ENCODE measurements at places on chromosomes 1 and 21.

DNA sequence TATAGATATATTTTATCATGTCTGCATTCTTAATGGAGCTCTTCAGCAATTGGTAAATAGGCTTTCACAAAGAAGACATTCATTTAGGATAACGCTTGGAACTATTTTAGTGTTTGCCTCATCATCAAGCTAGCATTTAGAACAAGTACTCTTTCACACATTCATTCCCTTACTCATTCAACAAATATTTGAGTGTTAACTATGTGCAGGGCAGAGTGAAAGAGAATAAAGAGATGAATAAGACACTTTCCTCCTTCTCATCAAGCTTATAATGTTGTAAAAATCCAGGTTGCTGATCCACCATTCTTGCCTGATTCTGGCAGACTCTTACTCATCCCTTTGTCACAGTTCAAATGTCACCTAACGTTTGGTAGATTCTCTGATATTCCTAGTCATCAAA is 386.3 kb upstream of the BEND5 start:
- DNase-seq: no peak

DNA sequence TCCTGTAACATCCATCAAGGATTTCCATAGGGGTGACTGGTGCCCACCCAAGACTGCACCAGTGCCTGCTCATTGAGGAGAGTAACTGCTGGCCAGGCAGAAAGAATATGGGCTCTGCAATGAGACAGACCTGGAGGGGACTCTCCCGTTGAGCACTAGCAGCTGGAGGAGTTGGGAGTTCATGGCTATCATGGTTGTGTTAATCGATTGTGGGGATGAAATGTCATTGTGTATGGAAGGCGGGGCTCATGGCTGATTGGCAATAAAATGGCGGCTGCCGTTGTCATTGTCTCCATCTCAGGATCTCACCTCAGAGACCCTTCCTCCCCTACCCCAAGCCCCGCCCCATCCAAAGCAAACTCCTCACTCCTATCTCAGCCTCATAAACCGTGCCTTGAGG is 3.9 kb downstream of the TMEM125 start:
- DNase-seq: no peak

GRCh38 chr1:239757716-239758115 is 334.0 kb upstream of the FMN2 start:
- DNase-seq: no peak

GRCh38 chr1:201014816-201015200 is 8.7 kb downstream of the KIF21B start:
- peak; percentile 48 for DNase-seq

DNA sequence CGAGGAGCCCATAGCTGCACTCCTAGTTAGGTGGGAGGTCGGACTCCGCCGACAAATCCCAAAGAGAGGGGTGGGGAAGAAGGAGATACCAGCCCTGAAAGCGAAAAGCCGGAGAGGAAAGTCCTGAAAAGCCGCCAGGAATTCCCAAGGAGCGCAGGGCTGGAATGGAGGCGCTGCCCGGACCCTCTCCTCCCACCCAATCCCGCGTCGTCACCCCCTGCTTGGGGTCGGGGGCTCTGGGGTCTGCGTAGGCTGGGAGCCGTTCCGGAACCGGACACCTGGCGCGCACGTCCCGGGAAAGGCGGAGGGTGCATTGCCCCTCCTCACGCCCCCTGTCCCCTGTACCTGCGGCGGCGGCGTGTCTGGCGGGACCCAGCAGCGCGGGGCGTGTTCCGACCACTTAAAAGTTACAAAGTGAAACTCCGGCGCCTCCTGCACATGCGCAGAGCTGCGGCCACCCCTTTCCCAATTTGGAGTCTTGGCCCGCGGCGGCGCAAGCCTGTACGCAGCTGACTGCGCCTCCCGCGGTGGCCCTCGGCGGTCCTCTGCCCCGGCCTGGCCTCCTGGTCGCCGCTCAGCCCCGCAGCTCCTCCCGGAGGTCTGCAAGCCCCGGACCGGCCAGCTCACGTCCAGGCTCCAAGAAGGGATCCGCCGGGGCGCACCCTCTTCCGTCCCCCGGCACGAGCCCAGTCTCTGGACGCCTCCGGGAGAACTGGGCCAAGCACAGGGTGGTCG is at the start of gene TMEM63A:
TSS of gene TMEM63A (minus strand) at position 422 of the 735 bp plus-strand sequence. CDS start 4,800 bp downstream, outside the sequence.
- DNase-seq: peak; percentile 46

- no peak for DNase-seq
These were observed 11.2 kb upstream of the XPR1 start for GRCh38 chr1:180620581-180620980.

DNA sequence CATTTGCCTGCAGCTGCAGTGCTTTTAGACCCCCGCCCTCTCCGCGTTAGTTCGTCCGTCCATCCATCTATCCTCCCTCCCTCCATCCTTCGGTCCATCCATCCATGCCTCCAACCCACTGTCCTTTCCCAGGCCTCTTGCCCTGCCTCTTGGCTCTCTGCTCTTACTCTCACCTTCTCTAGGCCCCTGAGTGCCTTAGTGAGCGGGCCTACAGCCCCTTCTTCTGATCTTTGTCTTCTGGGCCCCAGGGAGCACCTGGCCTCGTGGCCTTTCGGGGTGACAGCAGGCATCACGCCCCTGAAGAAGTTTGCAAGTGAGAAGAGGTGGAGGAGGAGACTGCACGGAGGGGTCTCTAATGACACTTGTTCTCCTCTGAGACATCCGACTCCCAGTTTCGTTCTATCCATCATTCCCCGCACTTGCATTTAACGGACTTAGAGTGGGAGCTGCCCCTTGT is 842 bp downstream of the ATXN7L2 start:
- no peak for DNase-seq

DNA sequence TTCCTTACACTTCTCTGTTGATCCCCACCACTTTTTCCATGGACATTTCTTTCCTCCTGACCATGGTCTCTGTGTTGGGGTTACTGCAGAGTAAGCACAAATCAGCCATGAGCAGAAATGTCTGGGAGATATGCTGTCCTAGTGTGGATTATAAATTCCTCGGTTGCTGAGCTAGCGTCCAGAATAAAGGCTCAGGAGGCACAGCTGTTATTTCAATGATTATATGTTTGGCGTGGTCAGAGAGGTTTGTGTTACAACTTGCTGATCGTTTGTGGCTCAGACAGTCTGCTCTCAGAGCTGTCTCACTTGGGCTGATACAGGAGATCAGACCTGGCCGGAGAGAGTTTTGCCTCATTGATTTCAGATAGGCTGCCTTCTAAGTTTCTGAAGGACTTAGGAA is 37.5 kb upstream of the LAMC2 start:
- no peak for DNase-seq

- no peak for DNase-seq
These were observed 5.3 kb upstream of the MOB3C start for GRCh38 chr1:46621930-46622329.

DNA sequence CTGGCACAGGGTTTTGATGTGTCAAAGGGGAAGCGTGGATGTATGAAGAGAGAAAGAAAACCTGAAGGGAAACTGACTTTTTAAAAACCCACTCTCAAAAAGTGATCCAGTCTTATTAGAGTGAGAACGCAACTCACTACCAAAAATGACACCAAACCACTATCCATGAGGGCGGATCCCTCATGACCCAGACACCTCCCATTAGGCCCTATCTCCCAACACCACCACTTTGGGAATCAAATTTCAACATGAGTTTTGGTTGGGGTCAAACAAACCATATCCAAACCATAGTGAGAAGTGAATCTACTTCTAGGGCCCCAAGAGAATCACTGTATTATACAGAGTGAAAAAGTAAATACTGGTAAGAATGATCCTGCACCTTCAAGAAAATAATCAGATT is 53.5 kb downstream of the FNBP1L start:
- no peak for DNase-seq

GRCh38 chr1:191888996-191889622 is 269.2 kb upstream of the RGS18 start:
- no peak for DNase-seq

GRCh38 chr1:147890177-147890790 is 12.3 kb upstream of the GJA8 start:
- peak; percentile 69 for DNase-seq

- DNase-seq: no peak
These were observed 433.9 kb upstream of the DAB1 start for GRCh38 chr1:57857809-57858208.

GRCh38 chr1:173862769-173863223 is 5.0 kb downstream of the GAS5 start:
- DNase-seq: no peak

- DNase-seq: no peak
These were observed 24.1 kb downstream of the ADSS2 start for GRCh38 chr1:244427647-244428046.

GRCh38 chr1:218273762-218274479 is 11.2 kb upstream of the RRP15 start:
- no peak for DNase-seq

DNA sequence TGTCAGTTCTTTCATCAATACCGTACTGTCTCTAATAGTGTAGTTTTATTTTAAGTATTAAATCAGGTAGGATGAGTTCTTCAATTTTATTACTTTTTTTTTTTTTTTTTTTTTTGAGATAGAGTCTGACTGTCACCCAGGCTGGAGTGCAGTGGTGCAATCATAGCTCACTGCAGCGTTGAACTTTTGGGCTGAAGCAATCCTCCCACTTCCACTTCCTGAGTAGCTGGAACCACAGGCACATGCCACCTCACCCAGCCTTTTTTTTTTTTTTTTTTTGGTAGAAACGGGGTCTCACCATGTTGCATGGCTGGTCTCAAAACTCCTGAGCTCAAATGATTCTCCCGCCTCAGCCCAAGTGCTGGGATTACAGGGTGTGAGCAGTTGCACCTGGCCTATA is 44.3 kb downstream of the INAVA start:
- no peak for DNase-seq

GRCh38 chr1:111904478-111905218 is 84.8 kb downstream of the KCND3 start:
- no peak for DNase-seq

DNA sequence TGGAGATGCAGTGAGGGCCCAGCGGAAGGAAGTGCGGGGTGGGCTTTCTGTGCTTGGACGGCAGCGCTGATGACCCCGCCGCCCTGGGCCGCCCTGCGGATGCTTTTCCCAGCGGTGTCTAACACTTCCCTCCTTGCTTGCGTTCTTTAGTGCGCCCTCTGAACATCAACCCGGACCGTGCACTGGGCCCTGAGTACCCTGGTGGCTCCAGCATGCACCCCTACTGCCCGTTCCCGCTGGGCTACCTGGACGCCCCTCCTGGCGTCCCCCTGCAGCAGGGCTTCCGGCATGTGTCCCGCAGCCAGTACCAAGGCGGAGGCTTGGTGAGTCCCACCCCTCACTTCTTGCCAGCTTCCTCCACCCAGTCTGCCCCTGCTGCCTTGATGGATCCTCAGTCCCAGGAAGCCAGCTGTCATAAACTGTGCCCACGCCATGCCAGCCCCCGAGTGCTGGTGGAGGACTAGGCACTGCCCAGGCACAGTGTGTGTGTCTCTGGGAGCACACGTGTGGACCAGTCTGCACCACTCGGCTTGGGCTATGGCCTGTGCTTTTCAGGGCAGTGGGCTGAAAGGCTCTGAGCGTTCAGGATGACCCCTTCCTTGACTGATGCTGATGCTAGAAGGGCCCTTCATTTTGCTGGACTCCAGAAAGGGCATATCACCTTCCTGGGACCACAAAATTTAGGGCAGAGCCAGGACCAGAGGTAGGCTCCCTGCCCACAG is 2.3 kb downstream of the DMRTB1 start:
- DNase-seq: no peak

DNA sequence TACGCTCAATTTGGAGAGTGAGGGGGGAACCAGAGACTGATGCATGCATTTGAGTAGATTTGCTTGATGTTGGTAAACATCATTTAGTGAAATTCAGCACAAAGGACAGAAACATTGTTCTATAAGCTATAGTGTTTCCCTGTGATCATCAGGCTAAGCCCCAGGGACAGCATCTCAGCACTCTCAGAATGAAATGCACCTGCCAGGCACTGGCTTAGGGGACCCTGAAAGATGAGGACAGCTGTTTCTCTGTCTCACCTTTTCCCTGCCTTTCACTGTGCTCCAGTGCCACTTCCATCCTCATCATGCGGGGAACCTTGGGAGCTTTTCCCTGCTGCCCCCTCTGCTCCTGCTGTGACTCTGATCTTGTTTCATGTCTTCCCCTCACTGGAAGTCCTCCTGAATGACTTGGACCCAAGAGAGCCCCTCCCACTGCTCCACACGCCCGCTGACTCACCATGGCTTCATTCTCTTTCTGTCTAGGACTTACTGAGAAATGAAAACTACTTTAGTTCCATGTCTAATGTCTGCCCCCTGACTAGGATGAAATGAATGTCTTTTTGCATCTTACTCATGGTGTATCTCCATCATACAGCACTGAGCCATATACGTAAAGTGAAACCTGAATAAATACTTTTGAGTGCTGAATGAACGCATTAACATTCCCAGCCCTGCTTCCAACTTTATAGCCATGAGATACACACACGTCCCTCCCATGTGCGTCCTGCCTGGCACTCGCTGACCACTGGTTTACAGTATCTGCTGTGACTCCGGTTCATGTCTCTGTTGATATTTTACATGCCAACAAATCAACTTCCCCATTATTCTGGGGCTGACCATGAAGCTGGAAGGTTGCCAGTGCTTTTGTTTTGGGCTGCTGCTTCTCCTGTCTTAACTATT is 182.0 kb downstream of the PCP4 start:
- DNase-seq: no peak

DNA sequence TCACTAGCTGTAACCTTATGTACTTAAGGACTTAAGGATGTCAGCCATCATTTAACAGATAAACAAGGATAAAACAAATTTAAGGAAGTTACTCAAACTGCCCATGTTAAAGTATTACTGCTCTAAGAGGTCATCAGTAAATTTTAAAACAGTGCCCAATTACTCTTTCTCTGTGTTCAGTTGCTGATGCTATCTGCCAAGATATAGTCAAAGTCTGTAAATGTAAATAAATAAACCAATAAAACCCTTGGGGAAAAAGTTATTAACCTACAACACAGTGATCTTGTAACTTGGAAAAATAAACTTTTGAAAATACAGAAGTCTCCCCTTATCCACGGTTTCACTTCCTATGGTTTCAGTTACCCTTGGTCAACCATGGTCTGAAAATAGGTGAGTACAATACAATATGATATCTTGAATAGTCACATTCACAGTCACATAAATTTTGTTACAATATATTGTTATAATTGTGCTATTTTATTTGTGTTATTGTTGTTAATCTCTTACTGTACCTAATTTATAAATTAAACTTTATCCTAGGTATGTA is 501.8 kb downstream of the LMO4 start:
- no peak for DNase-seq

- peak; percentile 77 for DNase-seq
These were observed 237.1 kb downstream of the SLC45A1 start for GRCh38 chr1:8554956-8555534.

GRCh38 chr1:174191349-174191862 is 32.1 kb downstream of the RABGAP1L start:
- no peak for DNase-seq

- no peak for DNase-seq
These were observed 30.7 kb upstream of the NLRP3 start for GRCh38 chr1:247385283-247385682.

GRCh38 chr1:236341298-236341697 is 52.8 kb upstream of the EDARADD start:
- DNase-seq: no peak

DNA sequence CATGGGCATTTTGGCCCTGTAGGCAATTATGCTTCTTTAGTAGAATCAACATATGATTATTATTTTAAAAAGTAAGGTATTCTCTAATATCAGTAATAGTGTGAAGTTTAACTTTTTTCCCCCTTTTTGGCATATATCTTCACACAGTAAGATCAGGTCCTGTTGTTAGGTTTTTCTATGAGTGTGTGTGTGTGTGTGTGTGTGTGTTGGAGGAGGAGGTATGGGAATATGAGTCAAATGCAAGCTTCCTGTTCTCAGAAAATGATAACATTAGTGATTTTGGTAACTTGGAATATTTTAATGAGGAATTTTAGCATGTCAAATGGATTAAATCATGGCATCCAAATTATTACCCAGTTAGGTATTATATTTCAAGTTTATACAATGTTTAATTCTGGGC is 65.8 kb upstream of the BCL10 start:
- peak; percentile 78 for DNase-seq
